ENCODE measurements at places on chromosomes 16 and 17.

DNA sequence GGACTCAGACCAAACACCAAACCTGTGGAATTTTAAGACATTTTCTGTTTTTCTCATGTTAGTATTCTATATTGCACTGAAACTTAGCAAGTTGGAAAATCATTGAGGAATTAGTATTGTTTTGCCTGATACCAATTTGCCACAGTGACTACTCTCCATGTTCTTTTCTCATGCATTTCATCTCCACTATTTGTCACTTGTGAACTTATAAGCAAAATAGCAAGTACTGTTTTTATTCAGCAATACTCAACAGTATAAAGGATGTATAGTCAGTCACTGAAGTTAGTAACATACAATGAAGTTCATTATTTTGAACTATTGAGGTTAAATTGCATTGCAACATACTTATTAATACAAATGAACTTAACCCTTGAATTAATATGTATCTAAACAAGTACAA, 5.8 kb upstream of the VPS35L start:
- DNase-seq = no peak

DNA sequence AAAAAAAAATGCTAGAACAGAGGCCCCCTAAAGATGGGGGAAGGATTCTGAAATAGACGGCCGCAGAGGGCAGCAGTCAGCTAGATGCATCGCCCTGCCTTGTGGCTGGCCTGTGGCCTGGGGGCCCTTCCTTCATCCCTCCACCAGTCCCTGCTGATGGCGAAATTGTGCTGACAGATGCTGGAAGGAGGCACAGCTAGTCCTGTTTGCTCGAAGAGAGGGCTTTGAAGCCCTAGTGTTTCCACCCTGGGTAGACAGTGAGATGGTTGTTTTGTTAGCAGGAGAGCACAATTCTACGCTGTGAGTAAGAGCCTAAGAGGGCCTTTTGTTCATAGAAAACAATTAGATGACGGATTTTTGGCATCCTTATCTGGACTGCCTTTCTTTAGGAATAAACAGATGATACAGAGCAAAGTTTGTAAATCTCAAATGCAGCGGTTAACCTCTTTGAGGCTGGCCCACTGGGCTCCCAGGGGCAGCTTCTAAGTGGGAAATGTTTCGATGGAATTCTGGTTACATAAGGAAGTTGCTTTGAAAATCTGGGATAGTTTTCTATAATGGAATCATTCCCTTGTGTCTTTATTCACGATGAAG, 23.0 kb downstream of the VPS35L start:
- no peak for DNase-seq

DNA sequence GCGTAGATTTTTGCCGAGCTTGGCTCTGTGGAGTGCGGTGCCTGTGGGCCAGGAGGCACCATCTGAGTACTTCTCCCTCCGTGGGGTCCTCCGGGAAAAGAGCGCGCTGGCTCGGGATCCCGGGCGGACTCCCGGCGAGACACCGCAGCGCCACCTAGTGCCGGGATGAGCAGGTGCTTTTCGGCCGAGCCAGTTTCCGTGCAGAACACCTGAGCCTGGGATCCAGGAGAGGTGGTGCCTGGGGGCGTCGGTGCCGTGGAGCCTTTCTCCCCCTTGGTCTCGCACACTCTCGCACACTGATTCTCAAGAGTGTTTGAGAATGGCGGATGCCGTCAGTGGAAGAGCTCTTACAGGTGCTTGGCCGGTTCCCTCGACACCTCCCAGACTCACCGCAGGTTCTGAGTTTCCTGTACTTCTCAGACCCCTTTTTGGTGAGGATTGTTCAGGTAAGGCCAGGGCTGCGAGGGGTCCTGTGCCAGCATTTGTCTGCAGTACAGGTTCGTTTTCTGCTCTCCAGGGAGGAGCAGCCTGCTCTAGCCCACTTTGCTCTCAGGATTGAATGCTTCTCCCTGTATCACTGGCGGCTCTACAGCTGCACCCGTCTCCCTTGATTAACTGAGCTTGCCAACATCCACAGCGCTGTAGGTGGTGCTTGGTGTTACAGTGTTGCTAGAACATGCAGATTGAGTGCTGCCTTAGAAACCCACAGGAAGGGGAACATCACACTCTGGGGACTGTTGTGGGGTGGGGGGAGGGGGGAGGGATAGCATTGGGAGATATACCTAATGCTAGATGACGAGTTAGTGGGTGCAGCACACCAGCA, 23.3 kb downstream of the TBCD start:
- peak; percentile 75 for DNase-seq

GRCh38 chr17:68184816-68185436, 62.9 kb upstream of the AMZ2 start:
- DNase-seq = no peak

GRCh38 chr17:20944014-20944865, 98.6 kb downstream of the USP22 start:
- no peak for DNase-seq

GRCh38 chr16:6132121-6132520, 1034.5 kb upstream of the EEF2KMT start:
- no peak for DNase-seq
